Right atrium auricular region (tissue), 2 donors: ENCODE measurements at places on chromosomes 2 and 18. TPM values are rescaled to one million over a fixed set of nuclear protein-coding genes. Genes with fewer than 3 reads are reported as not detected.

Gene MBD5
- total RNA-seq = 14.5 TPM

Gene MRO
- 2.6 TPM for total RNA-seq

Gene MC5R
- total RNA-seq = not detected

Gene RNF125
- total RNA-seq = 5.6 TPM

Gene BUB1
- total RNA-seq = 1.4 TPM

DNA sequence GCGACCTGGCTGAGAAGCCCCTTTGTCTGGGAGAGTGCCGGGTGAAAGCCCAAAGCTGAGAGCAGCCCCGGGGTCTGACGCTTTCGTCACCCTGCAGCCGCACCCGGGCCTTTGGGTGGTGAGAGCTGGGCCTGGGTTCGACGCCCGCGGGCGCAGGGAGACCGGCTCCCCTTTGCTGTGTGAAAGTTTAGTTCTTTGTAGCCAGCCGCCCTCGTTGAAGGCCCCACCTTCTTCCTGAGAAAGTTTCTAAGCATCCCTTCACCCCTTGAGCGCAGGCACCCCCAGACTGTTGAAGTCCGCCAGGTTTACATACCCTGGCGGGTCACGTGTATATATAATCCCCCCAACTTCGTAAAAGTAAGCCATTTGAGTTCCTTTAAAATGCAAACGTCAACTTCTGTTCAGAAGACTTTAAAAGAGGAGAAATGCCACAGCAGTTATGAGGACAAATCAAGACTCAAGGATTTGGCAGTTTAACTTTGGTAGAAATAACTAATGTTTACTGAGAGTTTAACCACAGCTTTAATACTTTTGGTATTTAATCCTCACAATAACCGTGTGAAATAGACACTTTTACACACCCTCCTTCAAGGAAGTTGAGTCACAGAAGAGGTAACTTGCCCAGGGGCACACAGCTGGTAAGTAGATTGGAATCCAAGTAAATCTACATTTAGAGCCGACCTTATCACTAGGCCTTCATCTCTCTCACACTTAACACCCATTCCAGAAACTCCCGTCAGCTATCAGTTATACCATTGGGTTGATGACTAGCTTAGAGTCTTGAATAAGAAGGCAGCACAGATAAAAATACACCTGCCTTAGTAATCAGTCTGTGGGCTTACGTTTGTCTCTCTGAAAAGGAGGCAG is 1.1 kb upstream of the MBOAT2 start:
- no peak for DNase-seq

- DNase-seq = no peak
Measured at GRCh38 chr2:78977661-78978145, 47.8 kb upstream of the REG3G start.

DNA sequence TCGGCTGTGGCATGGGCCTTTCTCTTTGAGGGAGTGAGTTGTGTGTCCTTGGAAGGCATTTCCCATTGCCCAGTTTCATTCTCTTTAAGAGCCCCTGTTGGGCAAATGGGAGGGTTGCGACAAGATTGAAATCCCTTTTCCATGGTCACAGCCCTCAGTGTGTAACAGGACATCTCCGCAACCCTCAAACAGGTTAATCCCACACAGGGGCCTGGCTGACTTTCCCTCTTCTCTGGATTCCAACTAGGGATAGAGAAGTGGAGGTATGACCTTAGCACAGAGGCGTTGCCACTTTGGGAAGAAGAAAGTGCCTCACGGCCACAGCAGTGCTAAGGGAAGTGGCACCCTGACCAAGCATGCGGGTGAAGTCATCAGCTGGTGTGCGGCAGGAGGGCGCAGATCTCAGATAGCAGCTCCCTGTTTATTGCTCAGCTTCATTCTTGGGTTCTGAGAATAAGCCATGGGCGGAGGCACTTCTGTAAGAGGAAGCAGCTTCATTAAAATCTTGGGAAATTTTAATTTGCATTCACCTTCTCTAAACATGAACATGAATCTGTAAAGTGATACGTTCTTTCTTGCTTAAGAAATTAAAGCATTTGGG is 256.5 kb downstream of the GBX2 start:
- no peak for DNase-seq

DNA sequence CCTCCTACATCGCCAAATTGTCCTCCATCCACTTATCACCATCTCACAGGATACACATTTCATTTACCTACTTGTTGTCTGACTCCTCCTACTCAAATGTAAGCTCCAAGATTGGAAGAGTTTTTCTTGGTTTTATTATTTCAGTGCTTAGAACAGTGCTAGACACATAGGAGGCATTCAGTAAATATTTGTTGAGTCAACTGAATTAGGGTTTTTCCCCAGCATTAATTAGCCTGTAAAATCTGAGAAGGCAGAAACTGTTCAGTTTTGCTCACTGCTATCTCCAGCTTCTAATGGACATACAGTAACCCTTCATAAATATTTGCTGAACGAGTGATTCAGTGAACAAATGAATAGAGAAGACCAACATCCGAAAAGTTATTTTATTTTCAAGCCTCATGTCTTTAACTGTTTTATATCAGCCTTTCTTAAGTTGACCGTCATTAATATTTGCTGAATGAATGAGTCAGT is 800 bp downstream of the TTC21B start:
- DNase-seq = no peak

GRCh38 chr2:187435078-187435477 is 13.0 kb downstream of the CALCRL start:
- no peak for DNase-seq

DNA sequence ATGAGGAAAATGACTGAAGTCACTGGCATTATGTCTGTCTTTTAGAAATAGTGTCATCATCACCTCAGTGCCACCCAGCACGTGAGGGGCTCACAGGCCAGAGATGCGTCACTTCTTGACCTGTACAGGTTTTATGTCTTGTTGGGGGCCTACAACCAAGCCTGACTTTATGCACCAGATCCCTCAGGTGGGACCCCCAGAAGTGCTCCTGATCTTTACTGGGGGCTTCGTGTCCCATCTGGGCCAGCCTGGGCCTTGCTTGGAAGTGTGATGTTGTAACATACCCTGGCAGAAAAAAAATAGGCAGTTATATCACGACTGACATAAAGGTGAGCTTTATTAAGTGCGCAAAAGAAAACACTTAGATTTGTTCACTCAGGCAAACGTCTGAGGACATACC is 21.5 kb upstream of the GNAL start:
- DNase-seq = no peak

- DNase-seq = no peak
Measured at GRCh38 chr2:235447210-235447609, 46.6 kb upstream of the AGAP1 start.

DNA sequence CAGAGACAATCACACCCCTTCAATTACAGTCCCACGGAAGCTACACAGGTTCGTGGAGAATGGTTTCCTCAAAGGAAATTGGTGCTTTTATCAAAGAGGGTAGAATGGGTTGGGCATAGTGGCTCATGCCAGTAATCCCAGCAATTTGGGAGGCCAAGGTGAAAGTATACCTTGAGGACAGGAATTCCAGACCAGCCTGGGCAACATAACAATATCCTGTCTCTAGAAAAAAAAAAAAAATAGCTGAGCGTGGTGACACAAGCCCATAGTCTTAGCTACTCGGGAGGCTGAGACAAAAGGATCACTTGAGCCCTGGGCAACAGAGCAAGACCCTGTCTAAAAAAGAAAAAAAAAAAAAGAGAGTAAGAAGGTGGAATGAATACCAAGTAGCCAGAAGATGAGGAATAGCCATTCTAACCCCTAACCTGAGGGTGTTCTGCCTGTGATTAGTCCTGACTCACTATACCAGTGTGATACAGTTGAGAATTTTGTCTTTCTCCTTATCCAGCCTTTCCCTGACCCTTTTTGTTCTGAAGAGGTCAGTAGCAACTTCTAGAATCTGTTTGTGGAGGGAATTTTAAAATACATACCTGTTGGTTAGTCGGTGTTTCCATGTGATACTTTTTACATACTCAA is 283.2 kb downstream of the MREG start:
- DNase-seq = no peak

- no peak for DNase-seq
Measured at GRCh38 chr2:63056107-63057050, 5.7 kb downstream of the OTX1 start.

- no peak for DNase-seq
Measured at GRCh38 chr2:128293870-128294455, 24.7 kb downstream of the HS6ST1 start.
